Fibroblast of lung (primary cell): ENCODE measurements at places on chromosomes 7 and 10. TPM values are rescaled to one million over a fixed set of nuclear protein-coding genes. Genes with fewer than 3 reads are reported as not detected.
A peak's percentile ranks its signal among the peaks of the same experiment; 100 is the strongest.

Gene CHAT
- not detected in 2 replicates for total RNA-seq

Gene MORN4
- total RNA-seq, result 6.4 and 13.4 TPM in 2 replicates

DNA sequence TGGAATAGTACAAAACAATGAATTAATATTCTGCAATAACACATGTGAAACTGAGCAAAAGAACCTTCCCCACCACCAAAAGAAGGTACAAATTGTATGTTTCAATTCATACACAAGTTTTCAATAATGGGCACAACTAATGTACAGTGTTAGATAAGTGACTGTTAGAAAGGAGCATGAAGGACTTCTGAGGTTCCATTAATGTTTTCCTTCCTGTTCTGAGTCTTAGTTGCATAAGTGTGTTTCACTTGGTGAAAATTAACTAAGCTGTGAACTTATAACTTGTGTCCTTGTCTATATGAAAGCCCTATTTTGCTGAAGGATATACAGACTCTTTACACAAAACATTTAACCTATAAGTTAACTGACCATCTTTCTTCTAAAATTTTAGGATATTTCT lies 8.2 kb downstream of the GSAP start:
- no peak for DNase-seq

DNA sequence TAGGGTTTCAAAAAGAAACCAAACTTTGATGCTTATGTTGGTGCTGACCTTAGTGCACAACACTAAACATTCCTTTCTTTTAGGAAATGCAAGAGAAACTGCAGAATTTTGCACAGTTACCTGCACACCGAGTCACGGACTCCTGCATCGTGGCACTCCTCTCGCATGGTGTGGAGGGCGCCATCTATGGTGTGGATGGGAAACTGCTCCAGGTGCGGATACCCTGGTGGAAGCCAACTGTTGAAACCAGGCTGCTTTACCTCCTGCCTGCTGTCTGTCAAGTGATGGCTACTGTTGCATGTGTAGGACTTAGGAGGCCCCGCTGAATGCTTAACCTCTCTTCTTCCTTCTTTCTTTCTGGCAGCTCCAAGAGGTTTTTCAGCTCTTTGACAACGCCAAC lies 11.7 kb downstream of the CASP2 start:
- peak; percentile 12 for DNase-seq

GRCh38 chr7:47726047-47726726 lies 144.3 kb upstream of the TNS3 start:
- no peak for DNase-seq

GRCh38 chr10:49222170-49222569 lies 34.0 kb upstream of the TMEM273 start:
- DNase-seq, result no peak

GRCh38 chr7:85343484-85343883 lies 156.6 kb upstream of the SEMA3D start:
- no peak for DNase-seq
